ENCODE measurements at places on chromosomes 3 and 15.

DNA sequence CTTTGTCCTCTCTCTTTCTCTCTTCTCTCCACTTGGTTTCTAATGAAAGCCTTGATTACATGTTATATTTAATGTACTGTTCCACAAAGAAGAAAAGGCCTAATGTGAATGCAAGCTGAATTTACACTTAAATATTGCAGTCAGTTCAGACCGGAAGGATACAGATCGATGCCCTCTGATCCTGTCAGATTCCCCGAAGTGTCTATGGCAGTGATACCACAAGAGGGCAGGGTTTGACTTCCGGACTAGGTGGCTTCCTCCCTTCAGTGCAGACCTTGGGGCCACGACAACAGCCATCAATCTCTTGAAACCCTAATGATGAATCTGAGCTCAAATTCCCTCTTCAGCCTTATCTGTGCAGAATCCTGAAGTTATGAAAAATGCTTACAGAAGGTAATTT, 29.5 kb downstream of the AGTR1 start:
- DNase-seq = peak; percentile 15

GRCh38 chr15:60093273-60094067, 89.4 kb downstream of the FOXB1 start:
- no peak for DNase-seq

- no peak for DNase-seq
Measured at GRCh38 chr15:63887630-63888029, 53.9 kb upstream of the HERC1 start.

GRCh38 chr15:27418726-27419125, 447.7 kb downstream of the GABRG3 start:
- no peak for DNase-seq

GRCh38 chr15:64903326-64903950, 8.3 kb upstream of the ANKDD1A start:
- DNase-seq = no peak

GRCh38 chr3:102255736-102256135, 179.1 kb upstream of the ZPLD1 start:
- DNase-seq = no peak

DNA sequence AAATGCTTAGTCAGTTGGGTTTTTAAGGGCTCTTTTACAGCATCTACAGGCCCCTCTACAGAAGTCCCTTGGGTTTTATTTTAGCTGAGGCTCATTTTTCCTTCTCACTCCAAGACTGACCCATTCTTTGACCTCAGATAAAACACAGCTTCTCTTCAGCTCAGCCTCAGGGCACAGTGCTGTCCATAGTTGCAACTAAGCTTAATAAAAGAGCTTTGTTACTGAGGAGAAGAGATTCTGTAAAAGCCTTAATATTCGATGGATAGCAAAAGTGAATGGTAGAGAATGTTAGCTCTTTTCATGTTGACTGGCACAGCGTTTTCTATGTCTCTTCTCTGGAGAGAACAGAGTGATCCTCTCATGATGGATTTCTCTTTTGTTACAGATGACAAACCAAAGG, 277.9 kb downstream of the BBX start:
- no peak for DNase-seq

- no peak for DNase-seq
Measured at GRCh38 chr3:116037954-116038911, 407.1 kb downstream of the LSAMP start.

- no peak for DNase-seq
Measured at GRCh38 chr3:34140616-34141015, 342.2 kb downstream of the PDCD6IP start.

DNA sequence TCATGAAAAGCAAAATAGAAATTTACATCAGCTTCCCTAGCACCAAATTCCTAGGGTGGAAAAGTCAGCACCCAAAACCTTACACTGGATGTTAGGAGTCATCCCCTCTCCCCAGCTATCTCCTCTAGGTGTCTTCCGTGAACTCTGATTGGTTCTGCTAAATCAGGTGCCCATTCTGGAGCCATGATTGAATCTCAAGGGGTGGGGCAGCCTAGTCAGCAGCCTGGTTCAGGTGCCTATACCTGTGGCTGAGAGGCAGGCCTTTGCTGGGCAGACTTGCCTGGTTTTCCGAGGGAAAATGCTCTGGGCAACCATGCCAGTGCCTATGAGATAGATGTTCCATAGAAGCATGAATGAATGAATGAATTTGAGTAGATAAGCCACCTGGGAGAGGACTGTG, 336.7 kb downstream of the LRTM1 start:
- DNase-seq = no peak

DNA sequence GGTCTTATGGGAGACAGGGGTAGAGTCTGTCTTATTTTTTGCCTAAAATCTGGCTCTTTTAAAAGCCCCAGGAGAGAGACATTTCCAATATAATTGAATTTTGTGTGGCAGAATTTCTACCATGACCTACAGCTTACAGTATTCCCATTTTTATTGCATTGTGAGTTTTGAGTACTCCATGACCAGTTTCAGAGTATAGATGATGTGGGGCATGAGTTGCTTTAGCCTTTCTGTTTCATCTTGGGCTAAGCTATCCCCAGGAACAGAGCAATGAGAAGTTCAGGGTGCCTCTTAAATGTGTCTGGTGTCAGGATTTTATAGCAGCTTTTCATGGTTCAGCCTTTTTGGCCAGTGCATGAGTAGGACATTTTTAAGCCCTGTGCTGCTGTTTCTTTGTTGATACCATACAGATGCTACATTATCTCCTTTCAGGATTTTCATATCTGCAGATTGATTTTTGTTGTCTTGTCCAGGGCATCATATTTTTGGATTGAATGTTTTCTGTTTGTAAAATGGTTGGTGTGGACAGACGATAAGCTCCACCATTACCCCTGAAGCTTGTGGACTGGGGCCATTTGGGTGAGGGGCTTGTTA, 3.5 kb downstream of the ABHD2 start:
- DNase-seq = no peak

DNA sequence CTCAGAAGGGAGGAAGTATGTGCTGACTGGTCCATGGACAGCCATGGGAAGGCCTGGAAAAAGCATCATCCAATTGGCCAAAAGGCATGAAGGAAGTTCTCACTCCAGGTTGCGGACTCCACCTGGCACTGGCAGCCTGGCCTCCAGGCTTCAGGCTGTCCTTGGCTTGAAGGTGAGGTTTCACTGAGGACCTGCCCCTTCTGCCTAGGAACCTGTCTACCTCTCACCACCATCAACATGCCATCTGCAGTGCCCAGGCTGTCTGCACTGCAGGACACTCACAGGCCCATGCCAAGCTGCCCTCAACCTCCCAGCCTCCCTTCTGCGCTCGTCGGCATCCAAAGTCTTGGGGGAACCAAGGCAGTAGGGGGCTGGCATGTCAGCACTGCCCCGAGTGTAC, 51.1 kb downstream of the CEP70 start:
- DNase-seq = no peak

- DNase-seq = peak; percentile 51
Measured at GRCh38 chr15:33086500-33087121, 107.9 kb downstream of the FMN1 start.

GRCh38 chr3:137259701-137260100, 301.9 kb downstream of the IL20RB start:
- DNase-seq = no peak

DNA sequence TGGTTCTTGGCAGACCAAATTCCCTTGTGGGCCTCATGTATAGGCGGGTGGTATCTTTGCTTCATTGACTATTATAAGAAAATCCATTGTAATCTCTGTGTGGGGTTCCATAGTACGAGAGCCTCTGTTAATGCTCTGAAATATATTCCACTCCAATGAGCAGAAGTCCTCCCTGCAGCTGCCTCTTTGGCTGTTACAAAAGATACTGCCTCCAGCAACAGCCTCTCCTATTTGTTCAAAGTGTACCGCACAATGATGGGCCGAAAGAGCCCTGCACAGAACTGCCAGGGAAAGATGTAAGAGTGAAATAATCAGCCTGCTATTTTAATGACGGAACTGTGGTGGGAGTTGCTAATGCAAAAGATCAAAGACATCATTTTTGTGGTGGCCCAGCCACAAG, 48.9 kb downstream of the GRK7 start:
- DNase-seq = no peak

GRCh38 chr3:143526011-143526545, 322.2 kb downstream of the SLC9A9 start:
- no peak for DNase-seq

- DNase-seq = no peak
Measured at GRCh38 chr3:129672412-129672811, 65.9 kb upstream of the PLXND1 start.

GRCh38 chr3:101228441-101228840, 91.9 kb downstream of the IMPG2 start:
- no peak for DNase-seq

- no peak for DNase-seq
Measured at GRCh38 chr15:48072941-48073340, 47.8 kb upstream of the SLC24A5 start.

DNA sequence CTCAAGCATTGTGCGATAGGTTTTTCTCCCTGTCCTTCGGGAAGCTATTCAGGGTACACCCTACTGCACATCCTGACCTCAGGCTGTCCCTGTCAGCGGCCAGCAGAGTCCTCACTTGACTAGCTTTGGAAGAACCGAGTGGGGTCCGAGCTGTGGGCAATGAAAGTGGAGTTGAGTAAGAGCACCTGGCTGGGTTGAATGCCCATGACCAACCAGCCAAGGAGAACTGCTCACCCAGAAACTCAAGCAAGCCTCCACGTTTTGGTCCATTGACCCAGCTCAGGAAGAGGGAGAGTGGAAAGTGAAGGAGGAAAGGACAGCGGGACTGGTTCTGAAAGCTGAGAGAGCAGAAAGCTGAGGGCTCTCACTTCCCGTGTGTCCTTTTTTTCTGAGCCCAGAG, 36.0 kb upstream of the HDGFL3 start:
- no peak for DNase-seq

DNA sequence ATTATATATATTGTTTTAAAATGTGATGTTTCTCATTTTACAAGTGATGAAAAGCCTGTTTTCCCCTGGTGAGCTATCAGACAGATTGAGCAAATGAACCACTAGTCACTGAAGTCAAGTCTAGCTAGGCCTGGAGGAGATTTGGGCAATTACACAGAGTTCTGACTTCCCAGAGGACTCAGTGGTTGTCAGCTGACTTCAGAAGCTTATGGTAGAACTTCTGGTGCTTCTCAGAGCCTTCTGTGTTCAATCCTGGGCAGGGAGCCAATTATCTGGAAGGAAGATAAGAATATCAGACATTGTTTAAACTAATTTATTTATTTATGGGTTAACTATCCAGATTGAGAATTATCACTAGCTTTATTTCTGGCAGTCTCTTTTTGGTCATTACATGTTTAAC, 37.7 kb upstream of the NAALADL2 start:
- no peak for DNase-seq

DNA sequence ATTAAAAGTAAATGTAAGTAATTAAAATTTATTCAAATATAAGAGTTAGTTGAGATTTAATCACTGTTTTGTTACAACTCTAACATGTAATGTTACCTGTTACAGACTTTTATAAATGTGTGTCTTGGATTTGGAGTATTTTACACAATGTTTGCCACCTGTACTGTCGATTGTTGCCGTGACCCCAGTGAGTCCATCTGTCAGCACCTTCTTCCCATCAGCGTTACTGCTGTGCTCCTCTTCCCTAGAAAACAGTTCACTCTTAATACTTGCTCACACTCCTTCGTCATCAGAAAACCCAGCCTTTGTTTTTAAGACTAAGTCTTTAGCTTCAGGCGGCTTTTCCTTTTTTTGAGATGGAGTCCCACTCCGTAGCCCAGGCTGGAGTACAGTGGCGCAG, 40.5 kb upstream of the FBXL22 start:
- DNase-seq = no peak

GRCh38 chr3:184639351-184639750, 72.5 kb downstream of the MAGEF1 start:
- DNase-seq = no peak

- DNase-seq = no peak
Measured at GRCh38 chr3:13053893-13054292, 19.3 kb downstream of the IQSEC1 start.

- DNase-seq = no peak
Measured at GRCh38 chr3:186093271-186093900, 15.5 kb downstream of the ETV5 start.

DNA sequence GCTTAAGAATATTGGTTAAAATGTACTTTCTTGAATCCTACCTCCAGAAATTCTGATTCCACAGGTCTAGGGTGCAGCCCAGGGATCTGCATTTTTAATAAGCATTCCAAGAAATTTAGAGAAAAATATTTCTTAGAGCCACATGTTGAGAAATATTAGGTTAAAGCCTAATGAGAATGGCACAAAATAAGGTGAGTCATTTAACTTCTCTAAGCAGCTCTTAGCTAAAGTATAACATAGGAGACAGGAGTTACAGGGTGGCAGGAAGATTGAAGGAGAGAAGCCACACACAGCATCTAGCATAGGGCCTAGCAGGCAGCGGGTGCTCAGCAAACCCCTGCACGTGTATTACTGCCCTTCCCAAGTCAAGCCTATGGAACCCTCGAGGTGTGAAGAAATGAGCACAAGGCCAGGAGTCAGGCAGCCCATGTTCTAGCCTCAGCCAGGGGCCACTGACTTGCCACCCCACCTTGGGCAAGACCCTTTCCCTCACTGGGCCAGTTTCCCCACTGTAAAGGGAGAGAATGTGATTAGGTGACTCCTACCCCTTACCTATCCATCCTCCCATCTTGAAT, 197.1 kb upstream of the TLE3 start:
- no peak for DNase-seq

- DNase-seq = no peak
Measured at GRCh38 chr15:47548231-47548630, 169.1 kb upstream of the SEMA6D start.

DNA sequence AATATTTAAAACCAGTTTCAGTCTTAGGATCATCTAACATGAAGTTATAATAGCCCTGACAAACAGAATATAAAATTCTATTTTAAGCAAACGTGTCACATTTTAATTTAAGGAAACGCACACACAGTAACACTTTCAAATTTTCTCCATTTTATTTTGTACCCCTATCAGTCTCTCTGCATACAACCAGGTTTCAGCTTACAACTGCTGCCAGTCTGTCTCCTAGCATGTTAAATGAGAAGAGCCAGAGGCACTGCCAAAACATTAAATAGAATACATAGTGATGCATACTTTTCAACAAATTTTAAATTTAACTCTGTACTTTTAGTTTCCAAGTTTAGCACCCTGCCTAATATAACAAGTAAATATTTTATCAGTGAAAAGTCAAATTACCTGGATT, 60.8 kb downstream of the UACA start:
- DNase-seq = no peak

DNA sequence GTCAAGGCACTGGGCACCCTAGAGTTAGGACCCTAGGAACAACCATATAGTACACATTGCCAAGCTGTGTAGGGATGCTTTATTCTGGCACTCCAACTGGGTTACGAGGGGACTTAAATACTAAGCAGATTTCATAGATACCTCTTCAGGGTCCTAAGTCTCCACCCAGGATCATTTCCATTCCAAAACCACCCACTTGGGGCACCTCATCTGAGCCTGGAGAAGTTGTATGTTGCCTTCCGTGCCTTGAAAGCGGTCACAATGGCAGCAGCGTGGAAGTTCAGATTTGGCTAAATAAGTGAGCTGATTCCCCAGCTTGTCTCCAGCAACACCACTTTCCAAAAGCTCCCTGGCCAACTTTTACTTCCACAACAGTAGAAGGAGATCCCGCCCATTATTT, 4.6 kb downstream of the TMEM202 start:
- DNase-seq = no peak

GRCh38 chr15:25728816-25729215, 134.3 kb downstream of the ATP10A start:
- no peak for DNase-seq

All from kidney capillary endothelial cell (primary cell).